Hematopoietic multipotent progenitor cell treated with erythropoietin and hydrocortisone succinate and interleukin-3 and kit ligand, for 15 days (in vitro differentiated cells): ENCODE measurements at places on chromosomes 7 and 10.

GRCh38 chr7:37421861-37422500 is 26.7 kb downstream of the ELMO1 start:
- DNase-seq, result no peak

DNA sequence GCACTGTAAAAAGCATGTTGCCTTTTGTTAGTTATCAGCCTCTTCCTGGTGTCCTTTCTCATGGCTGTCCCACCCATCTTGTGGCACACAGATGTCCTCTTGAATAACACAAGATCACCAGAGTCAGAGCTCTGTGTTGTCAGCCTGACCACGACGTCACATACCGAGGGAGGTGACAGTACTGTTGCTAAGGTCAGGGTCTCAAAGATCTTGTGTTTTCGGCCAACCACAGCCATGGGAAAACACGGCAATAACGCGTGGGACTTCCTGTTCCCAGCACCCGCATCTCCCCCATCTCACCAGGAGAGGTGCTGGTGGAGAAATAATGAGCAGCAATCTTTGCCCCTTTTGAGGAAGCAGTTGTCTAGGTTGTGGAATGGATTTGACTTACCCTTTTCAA is 40.4 kb downstream of the NPVF start:
- DNase-seq, result no peak

GRCh38 chr10:110107887-110108286 is 99.5 kb upstream of the MXI1 start:
- DNase-seq, result no peak

DNA sequence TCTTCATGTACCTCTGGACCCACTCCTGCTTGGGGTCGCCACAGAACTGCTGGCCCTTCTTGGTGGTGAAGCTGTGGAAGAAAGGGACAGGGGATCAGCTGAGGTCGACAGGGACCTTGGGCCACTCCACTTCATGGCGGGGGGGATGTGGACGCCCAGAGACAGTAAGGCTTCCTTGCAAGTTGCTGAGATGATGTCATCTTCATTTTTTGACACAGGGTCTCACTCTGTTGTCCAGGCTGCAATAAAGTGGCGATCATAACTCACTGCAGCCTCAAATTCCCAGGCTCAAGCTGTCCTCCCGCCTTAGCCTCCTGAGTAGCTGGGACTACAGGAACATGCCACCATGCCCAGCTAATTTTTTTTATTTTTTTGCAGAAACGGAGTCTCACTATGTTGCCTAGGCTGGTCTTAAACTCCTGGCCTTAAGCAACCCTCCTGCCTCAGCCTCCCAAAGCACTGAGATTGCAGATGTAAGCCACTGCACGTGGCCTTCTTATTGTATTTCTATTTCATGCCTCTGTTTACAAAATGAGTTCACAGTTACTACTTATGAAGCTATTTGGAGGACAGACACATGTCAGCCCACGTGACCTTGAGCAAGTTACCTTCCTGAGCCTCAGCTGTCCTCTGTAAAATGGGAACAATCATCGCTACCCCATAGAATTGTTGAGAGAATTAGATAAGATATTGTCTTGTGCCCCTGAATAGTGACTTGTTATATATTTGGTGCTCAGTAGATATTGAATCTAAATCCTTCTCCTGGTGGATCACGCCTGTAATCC is 1.5 kb downstream of the CCL24 start:
- DNase-seq, result no peak
